ENCODE measurements at places on chromosomes 12 and 14.

- no peak for DNase-seq
Observed at GRCh38 chr12:6790496-6791150, 1.3 kb downstream of the CD4 start.

- DNase-seq, result no peak
Observed at GRCh38 chr14:51663783-51664326, 12.1 kb downstream of the FRMD6 start.

- DNase-seq, result no peak
Observed at GRCh38 chr12:30980955-30981662, 54.6 kb downstream of the TSPAN11 start.

DNA sequence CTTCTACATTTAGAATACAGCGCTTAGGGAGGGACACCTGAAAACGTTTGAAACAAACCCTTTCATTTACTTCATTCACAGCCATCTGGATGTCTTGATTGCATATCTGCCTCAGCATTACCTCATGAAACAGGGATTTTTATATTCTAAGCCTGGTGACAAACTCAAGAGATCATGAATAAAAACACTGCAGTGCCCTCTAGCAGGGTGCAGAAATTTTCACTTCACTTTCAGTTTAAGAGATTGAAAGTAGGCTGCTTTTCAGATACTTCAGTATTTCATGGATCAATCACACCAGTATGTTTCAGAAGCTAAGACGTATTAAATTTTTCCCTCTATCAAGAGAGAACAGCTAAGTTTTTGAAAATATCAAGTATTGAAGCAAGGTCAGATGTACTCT, 467.8 kb downstream of the MDGA2 start:
- DNase-seq, result no peak

DNA sequence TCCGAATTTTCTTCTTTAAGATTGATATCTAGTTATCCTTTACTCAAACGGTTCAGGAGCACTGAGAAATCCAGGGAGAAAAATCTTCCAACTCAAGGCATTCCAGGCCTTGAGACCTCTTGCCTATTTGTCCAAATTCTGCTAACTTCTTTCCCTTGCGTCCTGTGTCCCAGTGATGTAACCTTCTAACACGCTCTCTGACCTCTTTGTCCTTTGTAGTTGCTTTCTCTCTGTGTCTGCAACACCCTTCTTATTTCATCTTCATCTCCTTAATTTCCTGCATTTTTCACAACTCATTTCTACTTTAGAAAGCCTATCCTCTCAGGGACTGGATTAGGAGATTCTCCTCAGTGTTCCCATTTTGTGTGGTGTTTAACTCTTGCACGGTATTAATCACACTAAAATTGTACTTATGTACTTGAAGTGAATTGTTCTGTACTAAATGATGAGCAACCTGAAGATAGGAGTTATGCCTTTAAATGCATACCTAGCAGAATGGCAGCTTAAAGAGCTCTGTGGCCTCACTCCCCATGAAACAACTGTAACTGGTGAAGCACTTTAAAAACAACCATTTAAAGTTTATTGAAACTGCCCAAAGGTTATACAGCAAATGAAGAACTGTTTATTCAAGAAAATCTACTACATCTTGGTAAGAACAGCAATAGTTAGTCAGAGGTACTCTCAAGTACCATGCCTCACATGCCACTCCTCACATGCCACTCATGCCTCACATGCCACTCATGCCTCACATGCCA, 7.4 kb upstream of the SNAPC1 start:
- no peak for DNase-seq

DNA sequence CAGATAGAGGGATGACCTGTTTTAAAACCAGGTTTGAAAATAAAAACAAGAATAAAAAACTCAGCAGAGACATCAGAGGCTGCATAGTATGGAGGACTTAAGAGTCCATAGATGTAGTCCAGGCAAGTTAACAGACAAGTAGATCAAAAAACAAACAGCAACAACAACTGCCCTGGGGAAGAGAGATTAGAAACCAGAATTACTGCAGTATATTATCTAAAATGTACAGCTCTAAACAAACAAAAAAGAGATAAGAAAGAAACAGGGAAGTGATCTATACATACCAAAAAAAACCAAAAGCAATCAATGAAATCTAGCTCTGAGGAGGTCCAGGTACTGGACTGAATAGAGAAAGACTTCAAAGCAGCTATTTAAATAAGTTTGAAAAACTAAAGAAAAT, 48.8 kb downstream of the ACSM4 start:
- DNase-seq, result no peak

DNA sequence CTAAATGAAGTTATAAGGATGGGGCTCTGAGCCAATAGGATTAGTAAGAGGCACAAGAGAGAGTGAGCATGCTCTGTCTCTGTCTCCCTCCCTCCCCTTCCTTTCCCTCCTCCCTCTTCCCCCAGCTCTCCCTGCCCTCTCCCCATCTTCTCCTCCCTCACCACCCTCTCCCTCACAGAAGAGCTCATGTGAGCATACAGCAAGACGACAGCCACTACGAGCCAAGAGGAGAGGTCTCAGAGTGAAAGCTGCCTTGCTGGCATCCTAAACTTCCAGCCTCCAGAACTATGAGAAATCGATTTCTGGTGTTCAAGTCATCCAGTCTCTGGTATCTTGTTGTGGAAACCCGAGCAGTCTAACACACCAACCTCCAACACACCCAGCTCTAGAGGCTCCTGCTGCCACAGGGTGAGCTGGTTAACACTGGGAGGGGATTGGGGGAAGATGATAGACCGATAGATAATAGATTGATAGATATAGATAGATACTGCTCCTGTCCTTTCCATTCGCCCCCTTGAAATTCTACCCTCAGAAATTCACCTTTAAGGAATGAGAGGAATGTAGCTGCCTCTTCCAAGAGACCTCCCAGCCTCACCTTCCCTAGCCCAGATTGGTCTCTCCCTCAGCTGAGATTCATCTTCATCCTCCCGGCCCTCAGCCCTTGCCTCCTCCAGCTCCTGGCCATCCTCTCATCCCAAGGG, 25.8 kb upstream of the ACTN1 start:
- DNase-seq, result no peak

DNA sequence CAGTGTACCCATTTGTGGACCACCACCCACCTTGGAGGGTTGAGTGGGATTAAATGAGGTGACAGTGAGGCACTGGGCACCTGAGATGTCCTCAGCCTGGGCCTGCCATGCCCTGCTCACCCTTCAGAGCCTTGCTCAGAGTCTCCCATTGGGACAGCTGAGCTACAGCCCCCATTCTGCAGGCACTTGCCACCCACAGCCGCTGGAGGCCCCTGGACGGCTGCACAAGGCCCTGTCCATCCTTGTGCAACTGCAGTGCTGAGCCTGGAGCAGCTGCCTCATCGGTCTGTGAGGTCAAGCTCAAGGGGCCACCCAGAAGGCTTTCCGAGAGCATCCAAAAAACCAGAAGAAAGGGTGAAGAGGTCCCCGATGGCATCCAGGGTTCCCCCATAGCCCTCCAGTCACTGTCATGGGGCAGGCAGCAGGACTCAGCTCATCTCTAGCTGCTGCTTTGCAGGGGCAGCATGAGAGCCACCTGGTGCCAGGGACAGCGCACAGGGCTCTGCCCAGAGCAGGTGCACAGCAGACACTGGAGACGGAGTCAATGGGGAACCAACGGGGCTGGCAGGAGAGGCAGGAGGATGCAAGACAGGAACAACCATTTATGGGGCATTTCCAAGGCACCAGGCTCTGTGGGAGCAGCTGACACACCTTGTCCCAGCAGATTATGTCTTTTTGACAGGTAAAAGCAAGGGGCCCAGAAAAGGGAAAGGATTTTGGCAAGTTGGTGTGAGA, 84.6 kb downstream of the ARL6IP4 start:
- DNase-seq, result no peak

DNA sequence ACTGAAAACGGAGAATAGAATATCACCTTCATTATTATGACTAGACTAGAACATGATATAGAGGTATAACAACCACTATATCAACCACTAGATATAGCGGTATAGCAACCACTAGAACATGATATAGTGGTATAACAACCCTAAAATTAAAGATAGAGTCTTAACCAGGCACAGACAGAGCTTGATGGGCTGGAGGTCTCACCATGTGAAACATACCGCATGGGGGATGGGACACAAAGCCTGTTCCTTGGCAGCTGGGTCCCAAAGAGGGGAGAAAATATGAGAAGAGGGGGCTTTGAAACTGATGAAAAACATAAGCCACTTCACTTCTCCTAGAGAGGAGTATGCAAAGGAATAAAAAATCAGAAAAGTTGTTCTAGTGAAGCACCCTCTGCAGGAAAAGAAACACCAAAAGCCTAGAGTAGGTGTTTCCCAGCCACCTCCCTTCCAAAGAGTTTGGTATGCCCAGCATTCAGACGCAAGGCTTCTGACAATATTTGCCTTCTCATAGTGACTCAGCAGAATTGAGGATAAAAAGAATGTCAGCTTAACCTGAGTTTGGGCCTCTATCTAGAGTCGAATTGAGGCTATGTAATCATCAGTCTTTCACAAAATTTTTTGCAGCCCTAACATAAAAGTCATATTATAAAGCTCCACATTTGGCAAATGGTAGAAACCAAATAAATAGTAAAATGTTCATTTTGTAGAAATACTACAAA, 316.4 kb downstream of the NOVA1 start:
- peak; percentile 6 for DNase-seq

DNA sequence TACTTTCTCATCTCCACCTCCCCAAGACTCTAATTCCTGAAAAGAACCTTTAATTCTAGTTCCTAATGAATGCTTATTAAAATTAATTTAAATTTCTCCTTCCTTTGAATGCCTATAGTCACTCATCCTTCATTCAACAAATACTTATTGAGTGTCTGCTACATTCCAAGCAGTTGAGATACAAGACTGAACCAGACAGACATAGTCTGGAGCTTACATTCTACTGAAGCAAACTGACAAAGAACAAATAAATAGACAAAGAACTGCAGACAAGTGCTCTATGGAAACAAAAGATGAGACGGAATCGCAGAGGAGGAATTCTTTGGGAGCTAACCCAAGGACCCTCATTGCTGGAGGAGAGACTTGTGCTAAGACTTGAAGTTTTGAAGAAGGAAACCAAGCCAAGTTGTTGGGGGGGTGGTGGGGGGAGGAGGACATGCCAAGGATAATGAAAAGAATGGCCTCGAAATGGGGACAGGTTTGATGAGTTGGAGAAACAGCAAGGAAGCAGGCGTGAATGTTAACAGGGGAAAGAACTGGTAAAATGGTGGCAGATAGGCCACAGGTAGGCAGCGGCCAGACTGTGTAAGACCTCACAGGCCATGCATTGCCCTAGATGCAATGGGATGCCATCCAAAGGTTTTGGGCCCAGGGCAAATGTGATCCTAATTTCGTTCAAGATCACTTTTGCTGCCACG, 9.7 kb upstream of the TDG start:
- peak; percentile 30 for DNase-seq

DNA sequence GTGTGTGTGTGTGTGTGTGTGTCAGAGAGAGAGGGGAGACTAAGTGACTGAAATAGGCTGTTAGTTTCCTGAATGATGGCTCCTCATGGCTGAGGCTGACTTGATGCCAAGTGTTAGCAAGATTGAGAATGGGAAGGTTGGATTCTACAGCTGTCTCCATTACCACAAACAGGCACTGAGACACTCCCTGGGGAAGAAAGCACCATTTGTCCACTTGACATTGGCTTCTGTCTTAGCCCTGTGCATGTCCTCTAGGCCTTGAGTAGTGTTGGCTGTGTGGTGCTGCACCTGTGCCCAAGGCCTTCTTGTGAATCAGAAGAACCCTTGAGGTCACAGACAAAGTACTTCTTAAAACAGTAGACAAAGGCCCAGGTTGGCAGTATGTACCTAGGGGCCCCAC, 15.6 kb downstream of the ERG28 start:
- DNase-seq, result no peak

DNA sequence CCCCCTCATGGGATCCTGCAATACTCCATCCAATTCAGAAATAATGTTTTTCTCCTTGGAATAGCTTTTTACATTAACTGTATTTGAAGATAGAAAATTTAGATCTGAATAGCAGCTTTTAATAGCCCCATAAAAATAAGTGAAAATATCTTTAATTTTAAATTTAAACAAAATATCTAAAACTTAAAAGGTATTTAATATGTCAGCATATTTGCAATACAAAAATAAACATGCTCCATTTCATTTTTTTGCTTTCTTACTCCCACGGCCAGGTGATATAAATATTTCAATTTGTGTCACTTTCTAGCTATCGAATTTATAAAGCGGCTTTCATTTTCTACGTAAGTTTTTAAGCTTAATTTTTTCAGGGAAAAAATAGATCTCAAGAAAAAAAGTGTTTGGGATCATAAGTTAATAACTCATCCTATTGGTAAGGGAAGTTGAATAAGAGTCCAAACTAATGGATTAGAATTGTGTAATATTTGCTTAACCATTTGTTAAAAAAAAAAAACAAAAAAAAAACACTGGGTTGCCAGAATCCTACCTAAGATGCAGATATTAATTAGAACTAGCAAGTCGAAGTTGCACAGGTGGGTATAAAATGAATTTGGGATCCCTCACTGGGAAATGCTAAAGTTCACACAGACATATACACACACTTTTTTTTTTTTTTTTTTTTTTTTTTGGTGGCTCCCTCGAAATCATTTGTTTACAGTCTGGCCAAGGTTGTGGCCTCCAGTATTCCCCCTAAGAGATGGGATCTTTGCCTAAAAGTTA, 47.6 kb downstream of the PPP2R5C start:
- DNase-seq, result no peak

GRCh38 chr12:49294086-49294803, 702 bp upstream of the PRPH start:
- no peak for DNase-seq

- no peak for DNase-seq
Observed at GRCh38 chr12:105723066-105723465, 392.6 kb downstream of the C12orf75 start.

DNA sequence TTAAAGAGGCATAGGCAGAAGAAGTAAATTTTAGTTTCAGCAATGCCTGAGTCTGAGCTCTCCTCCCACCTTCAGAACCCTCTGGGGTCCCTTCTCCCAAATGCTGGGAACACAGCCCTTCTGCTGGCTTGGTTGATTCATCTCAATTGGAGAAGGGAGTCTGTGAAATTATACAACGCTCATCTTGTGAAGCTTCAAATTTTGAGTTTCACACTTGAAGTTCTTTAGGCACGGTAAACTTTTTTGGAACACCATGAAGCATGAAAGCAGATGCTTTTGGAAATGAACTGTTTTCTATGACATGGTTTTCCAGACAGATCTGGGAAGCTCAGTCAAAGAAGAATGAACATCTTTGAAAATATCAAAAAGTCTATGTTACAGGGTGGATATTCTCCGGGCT, 69.9 kb downstream of the TBK1 start:
- DNase-seq, result no peak

- DNase-seq, result no peak
Observed at GRCh38 chr14:34453226-34453625, 8.8 kb downstream of the SPTSSA start.
